ENCODE measurements at places on chromosomes 5 and 9.

DNA sequence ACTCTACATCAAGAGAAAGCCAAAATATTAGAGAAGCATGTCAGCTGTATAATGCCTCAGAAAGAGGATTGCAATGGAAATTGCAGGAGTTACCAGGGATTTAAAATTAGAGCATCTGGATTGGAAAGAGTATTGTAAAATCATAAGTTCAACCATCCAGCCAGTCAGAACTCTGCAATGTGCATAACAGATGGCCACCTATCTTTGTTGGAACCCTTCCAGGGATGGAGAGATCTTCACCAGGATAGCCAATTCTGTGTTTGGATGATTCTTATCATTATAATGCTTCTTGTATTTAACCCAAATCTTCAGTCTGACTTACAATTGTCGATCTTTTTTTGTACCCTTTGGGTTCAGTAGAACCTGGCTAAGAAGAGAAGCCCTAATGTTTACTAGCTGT is 164.4 kb downstream of the TLR4 start:
- DNase-seq: no peak

- DNase-seq: no peak
These were observed 142.8 kb upstream of the IFNE start for GRCh38 chr9:21624675-21625644.

DNA sequence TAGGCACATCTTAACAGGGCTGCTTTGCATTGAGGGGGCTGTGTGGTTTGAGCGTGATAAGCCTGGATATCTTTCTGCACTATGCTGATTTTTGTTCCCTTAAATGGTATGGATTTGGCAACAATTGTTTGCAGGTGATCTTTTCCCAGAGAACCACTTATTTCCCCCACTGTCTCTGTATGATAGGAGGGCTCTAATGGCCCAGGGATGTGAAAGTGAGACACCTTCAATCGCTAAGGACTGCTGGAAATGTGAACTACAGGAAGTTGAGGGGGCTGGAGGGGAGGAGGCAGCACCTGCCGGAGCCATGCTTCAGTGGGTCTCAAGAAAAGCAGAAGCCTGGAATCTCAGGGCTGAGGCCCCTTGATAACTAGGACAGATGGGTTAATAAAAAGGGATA is 29.4 kb downstream of the SYK start:
- no peak for DNase-seq

- no peak for DNase-seq
These were observed 19.7 kb downstream of the CARTPT start for GRCh38 chr5:71738662-71739361.

DNA sequence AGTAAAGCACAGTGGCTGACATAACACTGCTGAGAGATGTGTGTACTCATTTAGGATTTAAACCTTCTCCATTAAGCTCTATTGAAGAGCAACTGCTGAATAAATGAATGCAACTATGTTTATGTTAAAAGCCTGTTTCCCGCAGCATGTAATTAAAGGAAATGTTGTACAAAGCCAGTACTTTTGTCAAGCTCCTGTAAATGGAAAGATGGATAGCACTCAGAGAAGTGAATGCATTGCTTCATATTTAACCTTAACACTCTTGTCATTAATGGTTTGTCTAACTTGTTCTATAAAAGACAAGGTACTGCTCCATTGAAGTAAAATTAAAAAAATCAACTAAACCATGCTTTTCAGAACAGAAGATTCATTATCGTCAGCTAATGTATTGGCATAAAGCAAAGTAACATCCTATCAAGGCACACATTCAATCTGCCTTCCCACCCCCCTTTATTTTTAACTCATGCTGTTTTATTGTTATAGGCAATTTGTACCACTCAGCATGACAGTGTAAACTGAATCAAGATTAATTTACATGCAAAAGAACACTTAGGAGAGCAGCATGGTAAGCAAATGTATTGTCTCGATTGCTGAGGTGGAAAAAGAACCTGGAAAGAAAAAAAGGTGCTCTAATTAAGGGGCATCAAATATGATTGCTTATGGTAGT is 240.9 kb upstream of the TBCA start:
- no peak for DNase-seq

DNA sequence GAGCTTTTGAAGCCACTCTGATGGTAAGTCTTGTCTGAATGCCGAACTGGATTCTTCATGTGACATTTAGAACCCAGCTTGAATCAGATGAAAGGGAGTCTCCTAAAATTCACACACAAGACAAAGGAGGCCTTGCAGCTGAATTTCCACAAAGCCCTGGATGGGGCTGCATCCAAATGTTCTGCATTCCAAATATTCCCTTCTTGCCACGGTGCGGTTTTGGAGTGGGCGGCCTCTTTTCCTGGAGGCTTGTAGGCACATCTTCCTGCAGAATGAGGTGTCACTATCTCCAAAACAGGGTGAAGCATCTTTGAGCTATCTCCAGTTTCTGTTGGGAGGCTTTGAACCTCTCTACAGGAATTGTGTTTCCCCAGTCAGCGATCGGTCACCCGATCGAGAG is 342.7 kb downstream of the ARHGEF28 start:
- DNase-seq: no peak

- no peak for DNase-seq
These were observed 38.3 kb upstream of the NEURL1B start for GRCh38 chr5:172602783-172603231.

GRCh38 chr5:118701791-118702190 is 286.6 kb downstream of the DTWD2 start:
- no peak for DNase-seq

GRCh38 chr9:137168904-137169856 is 671 bp downstream of the LRRC26 start:
- no peak for DNase-seq

DNA sequence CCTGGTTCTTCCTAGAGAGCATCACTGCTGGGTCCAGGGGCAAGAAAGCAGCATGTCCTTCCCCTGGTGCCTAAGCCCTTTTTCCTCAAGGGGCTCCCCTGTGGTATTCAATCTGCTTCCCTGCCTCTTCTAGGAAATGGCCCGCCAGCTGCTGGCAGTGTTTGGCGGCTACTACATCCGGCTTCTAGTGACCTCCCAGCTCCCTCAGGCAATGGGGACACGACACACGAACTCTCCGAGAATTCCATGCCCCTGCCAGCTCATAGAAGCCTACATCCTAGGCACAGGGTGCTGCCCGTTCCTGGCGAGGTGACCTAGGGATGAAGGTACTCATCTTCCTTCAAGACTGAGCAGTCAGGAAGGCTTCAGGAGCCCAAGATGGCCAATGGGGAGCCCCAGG is 14.6 kb downstream of the TEX53 start:
- no peak for DNase-seq

- no peak for DNase-seq
These were observed 490.3 kb downstream of the ARHGEF28 start for GRCh38 chr5:74116266-74116665.

DNA sequence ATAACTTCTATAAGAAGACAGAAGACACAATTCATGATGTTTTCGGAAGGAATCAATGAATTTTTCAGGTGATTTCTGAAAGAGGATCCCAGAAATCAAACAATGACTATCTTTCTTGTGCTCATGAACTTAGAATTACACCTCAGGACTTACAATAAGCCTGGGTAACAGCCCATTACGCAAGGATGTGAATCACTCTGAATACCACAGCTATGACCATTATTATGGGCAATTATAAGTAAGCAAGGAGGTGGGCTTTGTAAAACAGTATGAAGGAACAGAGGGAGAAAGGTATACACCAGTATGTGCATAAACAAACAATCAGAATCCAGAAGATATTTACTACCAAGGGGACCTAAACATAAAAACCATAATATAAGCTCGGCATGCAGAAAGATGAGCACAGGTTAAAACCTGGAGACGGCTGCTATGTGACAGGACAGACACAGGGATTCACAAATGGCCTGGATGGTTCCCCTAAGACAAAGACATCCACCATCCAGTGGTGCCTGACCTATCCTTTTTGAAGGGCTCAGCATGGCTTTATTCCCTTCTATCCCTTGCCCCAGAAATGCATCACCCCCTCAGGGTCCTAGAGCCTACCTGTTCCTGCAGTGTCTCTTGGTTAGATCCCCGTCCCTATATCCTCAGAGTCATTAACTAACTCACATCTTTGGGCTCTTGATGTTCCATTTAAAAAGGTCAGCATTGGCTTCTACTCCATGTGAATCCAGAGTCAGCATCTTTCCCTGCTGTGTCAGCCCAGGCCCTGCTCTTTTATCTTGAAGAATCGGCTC is 21.8 kb upstream of the PPP2CA start:
- DNase-seq: peak; percentile 31

GRCh38 chr5:10532421-10532820 is 31.4 kb upstream of the ANKRD33B start:
- DNase-seq: no peak

DNA sequence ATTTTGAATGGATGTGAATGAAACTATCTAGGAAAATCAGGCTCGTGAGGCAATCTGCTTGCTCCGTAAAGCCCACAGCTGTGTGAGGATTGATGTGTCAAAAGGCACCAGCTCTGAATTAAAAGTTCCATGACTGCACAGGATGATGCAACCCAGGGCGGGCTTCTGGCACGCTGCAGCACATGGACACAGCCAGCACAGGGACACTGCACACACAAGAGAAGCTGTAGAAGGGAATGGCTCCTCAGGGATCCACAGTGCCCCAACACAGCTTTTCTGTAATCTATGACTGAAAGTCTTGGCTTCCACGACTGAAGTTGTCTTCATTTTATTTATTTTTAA is 151.0 kb downstream of the GCNT1 start:
- DNase-seq: peak; percentile 81

DNA sequence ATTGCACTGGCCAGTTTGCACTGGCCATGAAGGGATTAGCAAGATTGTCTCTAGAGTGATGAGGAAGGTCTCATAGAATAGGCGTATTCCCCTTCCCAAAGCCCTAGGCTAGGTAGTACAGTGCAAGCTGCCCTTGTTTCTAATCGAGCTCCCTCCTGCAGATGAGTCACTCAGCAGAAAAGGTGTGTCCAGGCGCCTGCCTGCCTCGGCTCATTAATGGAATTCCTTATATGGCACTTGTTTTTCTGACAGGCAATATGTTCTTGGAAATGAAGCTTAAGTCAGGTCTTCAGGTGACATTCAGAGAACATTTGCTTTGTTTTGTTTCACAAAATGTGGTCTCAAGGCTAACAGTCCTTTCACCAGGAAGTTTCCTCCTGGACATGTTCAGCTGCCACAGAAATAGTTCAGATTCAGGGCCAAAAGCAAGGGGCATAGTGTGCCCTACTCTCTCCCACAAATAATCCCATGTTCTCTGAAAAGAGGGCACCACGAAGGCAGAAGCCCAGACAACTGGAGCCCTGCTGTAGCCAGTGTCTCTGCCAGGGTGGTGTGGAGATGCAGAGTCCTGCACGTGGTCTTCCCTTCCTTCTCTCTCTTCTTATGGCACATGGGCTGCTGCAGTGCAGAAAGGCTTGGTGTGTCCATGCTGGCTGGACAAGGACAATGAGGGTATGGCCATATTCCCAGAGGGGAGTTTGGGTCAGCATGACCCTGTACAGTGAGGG is 281.1 kb upstream of the MAP3K1 start:
- no peak for DNase-seq

GRCh38 chr9:32247168-32247567 is 137.3 kb upstream of the ACO1 start:
- no peak for DNase-seq

DNA sequence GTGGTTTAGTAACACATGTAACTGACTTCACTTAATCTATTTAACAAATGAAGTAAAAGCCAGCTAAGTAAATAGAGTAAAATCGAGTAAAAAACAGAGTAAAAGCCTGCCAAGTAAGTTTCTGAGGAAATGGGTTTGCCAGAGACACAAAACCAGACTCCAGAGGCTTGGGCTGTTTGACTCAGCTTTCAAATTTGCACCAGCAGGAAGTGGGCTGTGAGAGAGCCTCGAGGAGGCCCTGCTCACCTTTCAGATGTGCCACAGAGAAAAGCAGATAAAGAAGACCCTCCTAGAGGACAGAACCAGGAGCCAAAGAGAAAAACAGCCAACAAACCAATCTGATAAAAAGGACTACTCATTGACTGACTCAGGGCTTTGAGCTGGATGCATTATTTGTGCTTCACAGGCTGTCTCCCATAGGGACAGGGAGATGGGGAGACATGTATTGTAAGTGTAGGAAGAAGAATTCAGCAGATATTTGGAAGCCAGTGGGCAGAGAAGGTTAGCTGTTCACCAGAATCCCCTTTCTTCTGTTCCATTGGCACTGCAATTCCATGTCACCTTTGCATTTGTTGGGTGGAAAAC is 14.4 kb upstream of the AMACR start:
- DNase-seq: no peak

DNA sequence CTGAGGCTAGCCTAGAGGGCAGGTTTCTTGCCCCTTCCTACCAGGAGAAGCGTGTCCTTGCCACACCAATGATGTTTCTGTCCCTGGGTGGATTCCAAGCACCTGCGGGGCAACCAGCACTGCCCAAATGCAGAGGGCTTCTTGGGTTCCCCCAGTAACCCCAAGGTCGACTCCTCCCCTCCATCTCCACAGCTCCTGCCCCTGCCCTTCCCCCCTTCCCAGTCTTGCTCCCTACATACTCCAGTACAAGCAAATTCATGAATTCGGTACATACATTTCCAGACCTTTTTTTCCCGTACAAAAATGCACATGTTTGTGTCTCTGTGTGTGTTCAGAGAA is 12.8 kb upstream of the JADE2 start:
- no peak for DNase-seq

GRCh38 chr5:74409166-74409706 is 231.3 kb downstream of the ENC1 start:
- DNase-seq: no peak

DNA sequence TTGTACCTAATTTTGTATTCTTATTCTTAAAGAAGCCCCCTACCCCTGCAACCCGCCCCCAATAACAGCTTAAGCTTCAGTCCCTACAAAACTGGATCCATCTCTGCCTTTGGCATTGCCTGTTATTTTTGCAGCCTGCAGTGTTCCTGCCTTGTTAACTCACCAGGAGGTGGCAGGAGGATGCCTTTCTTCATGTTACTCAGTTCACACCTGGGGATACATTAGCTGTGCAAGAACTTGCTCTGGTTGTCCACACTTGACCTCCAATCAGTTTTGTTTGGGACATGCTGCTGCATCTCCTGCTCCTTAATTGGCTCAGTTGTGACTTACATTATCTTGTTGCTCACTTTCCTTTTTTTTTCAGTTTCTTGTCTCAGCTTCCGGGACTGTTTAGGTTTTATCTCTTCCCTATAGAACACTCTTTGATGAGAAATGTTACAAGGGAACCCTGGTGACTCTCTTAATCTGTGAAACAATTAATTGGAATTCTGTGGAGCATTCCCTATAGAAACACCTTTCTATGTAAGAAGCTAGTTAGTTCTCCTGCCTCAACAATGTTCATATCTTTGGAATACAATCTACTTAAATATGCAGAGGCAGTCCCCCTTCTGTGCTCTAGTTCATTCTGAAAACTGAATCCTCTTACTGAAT is 467.7 kb upstream of the ACO1 start:
- no peak for DNase-seq
